Vagina (tissue), 2 donors: ENCODE measurements at places on chromosomes 4 and X. TPM values are rescaled to one million over a fixed set of nuclear protein-coding genes. Genes with fewer than 3 reads are reported as not detected.

The CYLC1 gene
- not detected for total RNA-seq

The LGI2 gene
- total RNA-seq: 0.98 TPM

The PTTG2 gene
- total RNA-seq: 2.5 TPM

The DUX4 gene
- total RNA-seq: not detected
